ENCODE measurements at places on chromosomes 6 and 20.

DNA sequence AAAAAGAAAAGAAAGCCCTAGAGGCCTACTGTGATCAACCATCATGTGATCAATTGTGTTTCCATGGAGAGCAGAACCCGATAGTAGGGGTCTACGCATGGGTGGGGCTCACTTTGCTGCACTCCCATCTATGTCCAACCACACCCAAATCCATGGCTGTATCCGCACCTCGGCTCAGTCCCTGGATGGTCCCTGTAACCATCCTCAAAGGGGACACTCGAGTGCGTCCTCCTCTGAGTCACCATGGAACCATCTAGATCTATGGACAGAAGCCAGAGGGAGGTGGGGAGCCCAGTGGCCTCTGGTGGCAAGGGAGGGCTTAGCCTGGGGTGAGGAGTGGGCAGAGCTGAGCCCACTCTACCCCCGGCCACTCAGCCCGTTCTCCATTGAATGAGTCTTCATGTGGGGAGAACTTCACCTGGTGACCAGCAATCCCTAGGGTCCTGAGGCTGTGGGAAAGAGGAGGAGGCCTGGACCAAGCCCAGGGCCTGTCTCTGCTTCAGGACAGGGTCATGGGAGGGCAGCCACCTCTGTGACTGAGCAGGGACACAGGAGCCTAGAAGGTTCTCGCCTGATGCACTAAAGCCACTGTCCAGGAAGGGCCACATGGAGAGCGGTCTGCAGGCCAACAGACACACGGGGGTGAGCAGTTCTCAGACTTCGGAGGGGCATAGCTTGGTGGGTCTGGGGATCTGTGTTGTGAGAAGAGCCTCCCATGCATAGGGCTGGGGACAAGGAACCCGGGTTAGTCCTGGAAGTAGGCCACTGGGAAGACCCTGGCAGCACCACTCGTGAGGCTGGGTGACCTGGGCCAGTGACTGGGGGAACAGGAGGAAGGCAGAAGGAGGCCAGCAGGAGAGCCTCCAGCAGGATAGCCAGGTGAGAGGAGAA is 19.3 kb downstream of the RAET1L start:
- no peak for DNase-seq

DNA sequence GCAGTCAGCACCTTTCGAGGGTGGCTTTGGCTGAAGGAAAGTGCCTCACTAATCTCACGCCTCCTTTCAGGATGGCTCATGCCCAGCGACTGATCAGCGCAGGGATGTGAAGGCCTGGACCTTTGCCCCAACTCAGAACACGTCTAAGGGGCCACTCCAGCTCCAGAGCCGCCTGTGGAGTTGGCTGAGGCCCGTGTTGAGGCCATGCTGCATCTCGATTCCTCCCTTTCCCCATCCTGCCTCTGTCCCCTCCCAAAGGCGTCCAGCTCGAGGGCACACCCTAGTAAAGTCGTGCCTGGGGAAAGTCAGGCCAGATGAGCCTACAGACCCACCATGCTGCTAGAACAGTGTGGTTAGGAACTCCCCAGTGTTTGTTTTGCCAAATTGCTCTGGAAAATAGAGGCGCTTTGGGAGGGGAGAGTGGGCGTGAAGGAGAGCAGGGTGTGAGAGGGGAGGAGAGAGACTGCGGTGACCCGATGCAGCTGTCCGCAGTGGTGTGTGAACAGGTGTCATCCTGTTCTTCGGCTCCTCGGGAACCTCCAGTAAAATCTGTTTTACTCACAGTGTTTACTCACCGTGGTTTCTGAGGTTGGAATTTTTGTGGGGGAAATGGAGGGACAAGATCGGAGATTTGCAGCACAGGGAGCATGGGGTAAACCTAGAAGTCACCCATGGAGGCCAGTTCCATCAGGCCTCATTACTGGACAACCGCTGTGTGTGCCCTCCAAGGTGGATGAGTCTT is 85.0 kb upstream of the PMEPA1 start:
- no peak for DNase-seq

DNA sequence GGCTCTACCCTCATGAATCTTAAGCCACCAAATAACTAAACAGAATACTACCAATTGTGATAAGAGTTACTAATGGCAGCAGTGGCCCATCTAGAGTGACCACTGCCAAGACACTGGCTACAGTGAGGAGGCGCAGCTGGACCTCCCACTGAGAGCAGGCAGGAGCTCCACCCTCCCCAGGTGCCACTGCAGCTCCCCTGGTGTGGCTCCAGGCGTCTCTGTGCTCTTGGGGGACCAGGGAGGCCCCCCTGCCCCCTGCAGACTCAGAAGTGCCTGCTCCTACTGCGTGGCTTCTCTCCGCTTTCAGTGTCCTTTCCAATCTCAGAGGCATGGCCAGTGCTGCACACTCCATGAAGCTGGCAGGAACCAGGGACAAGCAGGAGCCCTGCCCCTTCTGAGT is 23.4 kb downstream of the MC3R start:
- no peak for DNase-seq

GRCh38 chr20:16701296-16701695 is 28.5 kb upstream of the SNRPB2 start:
- DNase-seq: no peak

DNA sequence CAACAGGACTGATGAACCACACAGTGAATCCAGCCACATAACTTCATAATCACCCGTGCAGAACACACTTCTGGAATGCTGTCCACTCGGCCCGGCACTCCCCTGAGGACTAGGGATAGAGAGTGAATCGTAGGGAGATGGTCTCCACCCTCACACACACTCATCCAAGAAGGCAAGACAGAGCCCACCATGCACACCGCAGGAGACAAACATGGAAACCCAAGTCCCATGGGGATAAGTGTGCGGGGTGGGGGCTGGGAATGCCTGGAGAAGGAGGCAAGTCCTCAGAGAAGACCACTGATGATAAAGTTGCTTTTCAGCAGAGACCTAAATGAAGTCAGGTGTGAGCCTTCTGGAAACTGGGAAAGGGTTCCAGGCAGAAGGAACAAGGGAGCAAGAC is 399.2 kb upstream of the AGPAT4 start:
- no peak for DNase-seq

DNA sequence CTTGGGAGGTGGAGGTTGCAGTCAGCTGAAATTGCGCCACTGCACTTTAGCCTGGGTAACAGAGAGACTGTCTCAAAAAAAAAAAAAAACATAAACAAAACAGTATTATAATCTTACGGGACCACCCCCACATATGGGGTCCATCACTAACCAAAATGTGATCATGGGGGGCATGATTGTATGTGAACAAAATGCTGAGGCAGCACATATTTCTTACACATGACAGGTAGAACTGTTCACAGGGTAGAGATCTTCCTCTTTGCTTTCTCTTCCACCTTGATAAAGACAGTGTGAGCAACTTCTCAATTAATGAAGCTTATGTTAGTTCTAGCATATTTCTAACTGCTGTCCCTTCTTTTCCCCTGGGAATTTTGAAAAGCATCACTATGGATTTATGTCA is 24.7 kb downstream of the NFATC2 start:
- DNase-seq: no peak

DNA sequence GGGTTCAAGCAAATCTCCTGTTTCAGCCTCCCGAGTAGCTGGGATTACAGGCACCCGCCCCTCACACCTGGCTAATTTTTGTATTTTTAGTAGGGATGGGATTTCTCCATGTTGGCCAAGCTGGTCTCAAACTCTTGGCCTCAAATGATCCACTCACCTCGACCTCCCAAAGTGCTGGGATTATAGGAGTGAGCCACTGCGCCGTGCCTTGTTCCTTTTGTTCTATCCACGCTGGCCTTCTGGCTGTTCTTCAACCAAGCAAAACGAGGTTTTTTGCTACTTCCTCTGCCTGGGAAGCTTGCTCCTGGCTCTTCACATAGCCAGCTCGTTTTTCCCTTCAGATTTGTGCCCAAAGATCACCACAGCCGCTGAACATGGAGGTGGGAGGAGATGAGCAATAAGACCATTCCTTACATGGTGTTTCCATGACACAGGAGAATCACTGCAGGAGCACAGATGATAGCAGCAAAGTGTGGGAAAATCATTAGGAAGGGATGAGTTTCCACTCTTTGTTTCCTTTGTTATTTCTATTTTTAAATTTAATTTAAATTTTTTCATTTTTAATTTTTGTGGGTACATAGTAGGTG is 201.0 kb upstream of the ZNF217 start:
- no peak for DNase-seq

DNA sequence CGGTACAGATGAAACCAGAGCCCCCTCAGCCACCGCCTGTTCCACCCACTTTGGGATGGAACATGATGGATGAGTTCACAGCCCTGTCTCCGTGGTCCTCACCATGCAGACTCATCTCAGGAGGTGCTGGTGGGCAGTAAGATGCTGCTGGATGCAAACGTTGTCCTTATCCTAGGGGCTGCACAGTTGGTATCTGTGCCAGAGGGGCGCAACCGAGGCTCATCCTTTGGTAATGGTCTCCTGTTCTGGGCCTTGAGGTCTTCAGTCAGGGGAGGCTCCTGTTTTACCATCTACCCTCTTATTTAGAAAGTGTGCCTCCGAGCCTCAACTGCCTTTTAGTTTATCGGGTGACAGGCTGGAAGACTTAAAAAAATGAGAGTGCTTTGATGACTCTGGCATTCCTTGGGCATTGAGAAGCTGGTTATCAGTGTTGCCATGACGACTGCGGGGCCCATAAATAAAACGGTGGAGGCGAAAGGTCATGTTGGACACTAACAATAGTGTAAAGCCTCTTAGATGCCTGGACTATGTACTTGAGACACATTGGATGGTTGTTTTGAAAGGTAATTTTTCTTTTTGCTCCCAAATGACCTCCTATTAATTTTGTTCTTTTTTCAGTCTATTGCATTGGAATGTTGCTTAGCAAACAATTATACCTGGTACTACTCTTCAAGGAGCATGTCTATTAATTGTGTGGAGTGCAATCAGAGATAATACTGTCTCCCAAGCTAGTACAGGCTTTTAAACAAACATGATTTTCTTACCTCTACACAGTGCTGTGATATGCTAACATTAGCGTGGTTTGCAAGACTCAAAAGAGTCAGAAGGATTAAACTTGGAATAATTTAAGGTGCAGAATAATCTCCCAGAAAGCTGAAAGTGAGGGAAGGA is 74.2 kb upstream of the DSP start:
- no peak for DNase-seq

- DNase-seq: no peak
Measured at GRCh38 chr6:70390067-70390466, 23.2 kb upstream of the FAM135A start.

GRCh38 chr6:155270561-155271091 is 6.8 kb downstream of the CLDN20 start:
- DNase-seq: no peak

GRCh38 chr6:1724124-1724523 is 114.4 kb downstream of the FOXC1 start:
- no peak for DNase-seq

Data from stimulated activated CD4-positive, alpha-beta T cell treated with anti-CD3 and anti-CD28 coated beads, Interleukin-1b, Interleukin-23, amount 100 ng/mL, for 4 hours (primary cell).